ENCODE measurements at places on chromosomes 11 and 22.

DNA sequence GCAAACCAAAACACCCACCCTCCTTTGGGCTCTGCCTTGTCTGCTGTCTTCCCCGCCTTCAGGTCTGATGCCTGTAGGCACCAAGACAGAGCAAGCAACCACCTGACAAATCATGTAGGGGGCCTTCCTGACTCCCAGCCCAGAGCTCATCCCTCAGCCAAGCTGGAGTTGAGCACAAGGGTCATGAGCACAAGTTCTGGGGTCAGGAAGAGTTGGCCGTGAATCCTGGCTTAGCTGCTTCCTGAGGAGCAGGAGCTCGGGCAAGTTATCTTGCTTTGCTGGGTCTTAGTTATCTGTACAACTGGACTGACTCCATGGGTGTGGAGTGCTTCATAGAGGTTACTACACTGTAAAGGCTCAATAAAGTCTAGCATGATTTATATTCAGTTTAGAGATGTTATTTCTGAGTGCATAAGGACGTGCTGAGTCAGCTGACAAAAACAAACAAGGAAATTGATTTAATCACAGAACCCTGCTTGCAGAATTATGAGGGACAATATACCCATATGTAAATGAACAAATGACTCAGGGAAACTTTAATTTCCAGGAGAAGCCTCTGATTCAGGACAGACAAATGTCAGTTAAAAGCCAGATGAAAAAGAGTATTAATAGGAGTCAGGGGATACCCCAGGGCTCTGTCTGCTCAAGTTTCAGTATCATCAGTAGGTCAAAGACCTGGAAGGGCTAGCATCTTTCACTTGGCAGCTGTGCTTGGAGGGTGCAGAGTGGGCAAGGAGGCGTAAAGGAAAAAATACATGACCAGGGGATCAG is 15.0 kb upstream of the APOA1 start:
- DNase-seq, result peak; percentile 45

GRCh38 chr11:103878646-103879045 is 157.8 kb upstream of the DDI1 start:
- DNase-seq, result no peak

GRCh38 chr11:725624-726202 is 19.7 kb downstream of the EPS8L2 start:
- no peak for DNase-seq

DNA sequence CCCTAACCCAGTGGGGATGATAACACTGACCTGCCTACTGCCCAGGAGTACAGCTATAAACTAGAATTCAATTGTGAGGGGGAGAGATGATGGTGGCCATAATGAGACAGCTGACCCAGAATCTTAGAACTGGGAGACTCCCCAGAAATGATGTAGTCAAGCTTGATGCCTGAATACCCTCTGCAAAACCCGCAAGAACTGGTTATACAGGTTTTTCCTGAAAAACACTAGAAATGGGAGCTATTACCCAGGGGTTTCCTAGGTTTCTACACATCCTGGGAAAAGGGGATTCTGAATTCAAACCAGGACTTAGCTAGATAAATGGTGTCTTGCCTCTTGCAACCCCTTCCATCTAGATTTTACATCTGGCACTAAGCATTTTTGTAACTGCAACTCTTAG is 113.8 kb upstream of the NARS2 start:
- no peak for DNase-seq

- no peak for DNase-seq
Measured at GRCh38 chr11:121578251-121578976, 125.6 kb upstream of the SORL1-AS1 start.

DNA sequence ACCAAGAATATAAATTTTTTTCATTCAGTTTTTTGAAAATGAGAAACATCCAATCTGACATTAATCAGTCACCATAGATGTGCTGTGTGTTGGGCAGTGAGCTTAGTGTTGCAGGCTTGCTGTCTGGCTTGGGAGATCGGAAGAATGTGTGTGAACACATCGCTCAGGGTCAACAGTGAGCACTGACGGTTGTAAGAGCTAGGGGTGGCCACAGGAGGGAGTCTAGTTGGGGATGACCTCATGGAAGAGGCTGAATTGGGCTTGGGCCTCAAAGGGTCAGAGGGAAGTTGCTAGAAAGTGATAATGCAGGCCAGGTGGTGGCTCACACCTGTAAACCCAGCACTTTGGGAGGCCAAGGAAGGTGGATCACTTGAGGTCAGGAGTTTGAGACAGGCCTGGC is 375.4 kb downstream of the DDX10 start:
- DNase-seq, result no peak

DNA sequence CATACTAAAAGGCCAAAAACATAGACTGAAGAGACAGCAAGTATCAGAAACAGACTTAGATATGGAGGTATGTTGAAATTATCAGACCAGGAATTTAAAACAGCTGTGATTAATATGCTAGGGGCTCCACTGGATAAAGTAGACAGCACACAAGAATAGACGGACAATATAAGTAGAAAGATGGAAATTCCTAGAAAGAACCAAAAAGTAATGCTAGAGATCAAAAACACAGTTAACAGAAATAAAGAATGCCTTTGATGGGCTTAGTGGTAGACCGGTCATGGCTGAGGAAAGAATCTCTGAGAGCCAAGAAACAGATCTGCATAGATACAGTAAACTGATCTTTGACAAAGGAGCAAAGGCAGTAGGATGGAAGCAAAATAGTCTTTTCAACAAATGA is 250.2 kb downstream of the SWAP70 start:
- DNase-seq, result no peak
